ENCODE measurements at places on chromosomes 1 and 21.

DNA sequence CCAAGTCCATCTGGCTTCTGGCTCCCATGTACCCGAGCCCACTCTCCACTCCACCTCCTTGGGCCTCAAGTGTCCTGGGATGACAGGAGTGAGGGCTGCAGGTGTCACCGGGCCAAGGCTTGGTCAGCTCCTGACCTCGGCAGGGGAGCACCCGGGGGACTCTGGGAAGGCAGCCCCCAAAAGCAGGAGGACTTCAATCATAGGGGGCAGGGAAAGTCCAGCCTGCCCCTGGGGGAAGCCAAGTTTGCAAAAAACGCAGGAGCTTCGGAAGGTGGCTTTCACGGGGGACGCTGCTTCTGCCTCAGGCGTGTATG, 56.8 kb downstream of the KCNAB2 start:
- DNase-seq = no peak

- DNase-seq = peak; percentile 39
Observed at GRCh38 chr1:210688512-210689234, 360.0 kb downstream of the HHAT start.

DNA sequence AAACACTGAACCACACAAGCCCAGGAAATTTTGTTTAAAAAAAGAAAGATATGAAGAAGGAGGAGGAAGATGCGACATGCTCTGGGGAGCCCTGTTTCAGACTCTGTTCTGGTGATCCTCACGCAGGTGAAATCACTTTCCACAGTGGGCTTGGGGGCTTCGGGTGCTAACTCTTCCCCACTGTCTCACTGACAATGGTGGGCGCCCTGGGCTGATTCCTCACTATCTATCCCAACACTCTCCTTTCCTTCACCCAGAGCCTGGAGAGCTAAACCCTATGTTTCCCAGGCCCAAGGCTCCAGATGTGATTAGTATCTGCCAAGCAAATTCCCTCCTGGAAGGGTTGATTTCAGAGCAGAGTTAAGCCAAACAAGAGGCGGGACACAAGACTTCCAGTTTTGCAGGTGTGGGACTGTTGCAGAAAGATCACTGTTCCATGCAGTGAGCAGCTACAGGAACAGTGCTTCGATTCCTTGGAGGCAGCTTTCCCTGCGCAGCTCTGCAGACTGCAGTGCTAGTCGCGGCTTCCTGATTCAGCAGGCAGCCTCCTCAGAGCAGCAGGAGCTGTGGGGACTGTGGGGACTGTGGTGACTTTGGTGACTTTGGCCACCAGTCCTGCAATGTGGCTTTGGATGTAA, 168.3 kb downstream of the RHOU start:
- no peak for DNase-seq

DNA sequence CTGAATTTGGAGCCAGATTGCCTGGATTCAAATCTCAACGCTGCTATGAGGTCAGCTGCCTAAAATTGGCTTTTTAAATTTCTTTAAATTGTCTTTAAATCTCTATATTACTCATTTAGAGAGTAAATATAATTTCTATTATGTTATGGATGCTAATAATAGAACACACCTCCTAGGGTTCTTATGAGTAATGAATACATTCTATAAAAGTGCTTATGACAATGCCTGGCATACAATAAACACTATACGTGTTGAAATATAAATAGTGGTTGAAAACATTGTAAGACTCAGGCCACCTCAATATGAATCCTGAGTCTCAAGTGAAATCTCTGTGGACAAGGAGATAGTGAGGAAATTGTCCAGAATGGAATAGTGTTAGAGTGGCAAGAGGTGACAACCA, 31.0 kb upstream of the PHGDH start:
- no peak for DNase-seq

DNA sequence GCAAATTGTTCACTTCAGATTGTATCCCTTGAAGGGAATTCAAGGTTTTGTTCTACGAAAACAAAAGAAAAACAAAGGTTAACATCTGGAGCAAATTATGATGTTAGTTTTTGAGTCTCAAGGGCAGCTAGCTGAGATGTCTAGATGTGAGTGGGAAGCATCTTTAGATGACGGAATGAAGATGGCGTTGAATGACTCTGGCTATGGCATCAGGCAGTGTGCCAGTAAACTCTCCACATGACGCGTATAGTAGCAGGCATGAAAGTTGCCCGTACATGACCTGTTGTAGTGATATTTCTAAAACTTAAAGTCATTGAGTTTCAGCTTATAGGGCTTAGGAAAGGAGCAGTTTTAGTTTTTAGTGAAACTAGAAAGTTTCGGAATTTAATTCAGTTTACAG, 12.3 kb upstream of the SDC3 start:
- DNase-seq = no peak

GRCh38 chr1:27560268-27561123, 43.4 kb downstream of the AHDC1 start:
- no peak for DNase-seq

- DNase-seq = peak; percentile 55
Observed at GRCh38 chr1:234486858-234487840, 8.2 kb upstream of the TARBP1 start.

Data from activated CD4-positive, alpha-beta T cell treated with anti-CD3 and anti-CD28 coated beads, Interleukin-2, amount 50 U/mL, for 16 hours (primary cell).